ENCODE measurements at places on chromosomes 7 and 10. TPM values are rescaled to one million over a fixed set of nuclear protein-coding genes. Genes with fewer than 3 reads are reported as not detected.

DNA sequence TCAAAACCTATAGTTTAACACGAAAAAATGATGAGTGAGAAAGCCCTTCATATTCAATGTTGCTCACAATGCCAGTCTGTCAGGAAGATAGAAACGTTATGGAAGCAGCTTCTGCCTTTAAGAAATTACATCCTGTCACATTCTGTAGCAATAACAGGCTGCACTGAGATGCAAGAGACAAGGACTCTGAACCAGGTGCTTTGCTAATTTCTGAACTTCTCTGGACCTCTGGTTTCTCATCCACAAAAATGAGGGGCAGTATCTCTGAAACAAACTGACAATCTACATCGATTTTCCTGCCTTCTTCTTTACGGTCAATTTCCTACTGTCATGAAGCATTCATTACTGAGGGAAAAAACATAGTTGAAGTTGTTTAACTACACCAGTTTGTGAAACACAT is 234.0 kb downstream of the SNX13 start:
- H3K36me3 ChIP-seq = no peaks in the 10 kb centered on the region
- peaks cover 2% of the 10 kb centered on the region for H3K27me3 ChIP-seq
- H3K4me1 ChIP-seq = no peaks in the 10 kb centered on the region
- no peak overlapping the region for H3K27ac ChIP-seq
- no peak overlapping the region for H3K4me3 ChIP-seq

DNA sequence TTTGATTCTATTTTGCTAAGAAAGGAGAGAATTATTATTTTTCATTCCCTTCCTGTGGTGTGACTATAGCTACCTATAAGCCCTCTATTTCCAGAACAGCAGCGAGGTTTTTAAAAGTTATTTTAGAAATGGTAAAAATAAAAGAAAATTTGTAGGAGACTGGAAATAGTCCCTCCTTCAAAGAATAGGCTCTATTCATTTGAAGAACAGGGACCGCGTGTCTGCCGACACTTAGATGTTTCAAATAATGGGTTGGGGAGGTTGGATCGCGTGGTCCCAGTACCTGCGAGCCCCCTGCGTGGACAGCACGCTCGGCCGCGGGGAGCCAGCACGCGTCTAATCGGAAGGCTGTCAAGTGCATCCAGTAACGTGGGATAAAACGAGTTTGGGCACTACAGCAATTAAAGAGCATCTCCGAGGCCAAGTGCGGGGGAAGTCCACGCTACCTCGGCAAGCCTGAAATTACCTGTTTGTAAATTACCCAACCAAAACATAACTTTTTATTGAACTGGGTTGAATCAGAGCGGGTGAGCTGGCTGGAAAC is 1.0 kb downstream of the CACNA2D1 start:
- peaks cover 12% of the 10 kb centered on the region for H3K27me3 ChIP-seq
- no peak for DNase-seq
- no peak overlapping the region for H3K27ac ChIP-seq
- H3K4me3 ChIP-seq = peak overlapping the region; percentile 68
- peaks cover 16% of the 10 kb centered on the region for H3K4me1 ChIP-seq
- no peaks in the 10 kb centered on the region for H3K36me3 ChIP-seq

GRCh38 chr7:82289152-82289535 is 154.4 kb downstream of the CACNA2D1 start:
- no peaks in the 10 kb centered on the region for H3K4me1 ChIP-seq
- H3K4me3 ChIP-seq = no peak overlapping the region
- H3K36me3 ChIP-seq = no peaks in the 10 kb centered on the region
- DNase-seq = no peak

DNA sequence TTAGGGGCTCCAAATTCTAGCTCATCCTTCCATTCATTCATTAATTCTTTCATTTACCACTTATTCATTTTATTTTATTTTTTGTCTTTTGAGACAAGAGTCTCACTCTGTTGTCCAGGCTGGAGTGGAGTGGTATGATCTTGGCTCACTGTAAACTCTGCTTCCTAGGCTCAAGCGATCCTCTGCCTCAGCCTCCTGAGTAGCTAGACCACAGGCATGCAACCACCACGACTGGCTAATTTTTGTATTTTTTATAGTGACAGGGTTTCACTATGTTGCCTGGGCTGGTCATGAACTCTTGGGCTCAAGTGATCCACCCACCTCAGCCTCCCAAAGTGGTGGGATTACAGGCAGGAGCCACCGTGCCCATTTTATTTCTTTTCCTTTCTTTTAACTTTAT is 31.6 kb downstream of the FGF8 start:
- no peaks in the 10 kb centered on the region for H3K4me1 ChIP-seq
- H3K36me3 ChIP-seq = no peaks in the 10 kb centered on the region
- no peak overlapping the region for H3K27ac ChIP-seq
- DNase-seq = no peak
- no peak overlapping the region for H3K4me3 ChIP-seq

DNA sequence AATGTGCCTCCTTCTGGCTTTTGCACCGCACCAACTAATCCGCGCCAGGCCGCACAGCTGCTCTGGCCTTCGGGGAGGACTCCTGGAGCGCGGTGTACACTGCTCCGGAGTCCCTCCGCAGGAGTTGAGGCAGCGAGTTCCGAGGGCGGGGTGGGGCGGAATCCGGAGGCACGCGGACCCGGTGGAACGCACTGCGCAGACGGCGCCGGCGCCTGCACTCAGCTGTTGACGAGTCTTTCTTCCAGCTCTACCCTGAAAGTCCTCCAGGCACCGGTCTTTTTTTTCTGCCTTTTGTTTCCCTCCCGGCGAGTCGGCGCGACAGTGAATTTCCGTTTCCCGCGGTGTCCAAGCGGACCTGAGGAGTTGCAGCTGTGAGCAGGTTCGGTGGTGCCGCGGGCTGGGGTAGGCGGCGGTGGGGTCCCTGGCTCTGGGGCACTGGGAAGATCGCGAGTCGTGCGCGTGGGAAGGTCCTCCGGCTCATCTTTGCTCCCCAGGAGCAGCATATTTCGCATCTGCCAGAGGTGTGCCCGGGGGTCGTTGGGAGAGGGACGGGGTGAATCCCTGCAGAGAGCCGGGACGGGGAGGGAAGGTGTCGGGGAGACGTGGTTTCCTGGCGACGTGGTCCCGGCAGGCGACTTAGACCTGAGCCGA is 44.1 kb downstream of the SFTPD start:
- peaks cover under 1% of the 10 kb centered on the region for H3K4me1 ChIP-seq
- H3K27ac ChIP-seq = peak overlapping the region; percentile 81
- H3K4me3 ChIP-seq = peak overlapping the region; percentile 95
- no peak for DNase-seq
- no peaks in the 10 kb centered on the region for H3K27me3 ChIP-seq

GRCh38 chr7:47508389-47509380 is 73.2 kb downstream of the TNS3 start:
- peaks cover 31% of the 10 kb centered on the region for H3K4me1 ChIP-seq
- peak overlapping the region; percentile 67 for H3K27ac ChIP-seq
- H3K4me3 ChIP-seq = no peak overlapping the region
- no peak for DNase-seq

DNA sequence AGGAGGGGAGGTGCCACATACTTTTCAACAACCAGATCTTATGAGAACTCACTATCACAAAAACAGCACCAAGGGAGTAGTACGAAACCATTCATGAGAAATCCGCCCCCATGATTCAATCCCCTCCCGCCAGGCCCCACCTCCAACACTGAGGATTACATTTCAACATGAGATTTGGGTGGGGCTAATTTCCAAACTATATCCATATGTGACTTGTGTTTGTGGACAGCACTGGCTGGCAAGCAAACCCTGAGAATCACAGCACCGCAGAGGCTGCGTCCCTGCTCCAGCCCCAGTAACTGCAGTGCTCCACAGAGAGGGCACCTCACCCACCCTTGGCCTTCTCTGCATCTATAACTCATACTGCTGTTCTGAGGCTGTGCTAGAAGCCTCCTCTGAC is 211.2 kb upstream of the PODXL start:
- H3K36me3 ChIP-seq = no peaks in the 10 kb centered on the region
- H3K27me3 ChIP-seq = no peaks in the 10 kb centered on the region
- no peak for DNase-seq
- no peaks in the 10 kb centered on the region for H3K4me1 ChIP-seq

- no peak overlapping the region for H3K27ac ChIP-seq
- H3K36me3 ChIP-seq = no peaks in the 10 kb centered on the region
- no peaks in the 10 kb centered on the region for H3K4me1 ChIP-seq
- no peaks in the 10 kb centered on the region for H3K27me3 ChIP-seq
- DNase-seq = no peak
These were observed 109.7 kb downstream of the RAMP3 start for GRCh38 chr7:45267262-45267661.

GRCh38 chr10:116203661-116204060 is 69.3 kb downstream of the GFRA1 start:
- peaks cover 16% of the 10 kb centered on the region for H3K4me1 ChIP-seq
- no peak overlapping the region for H3K27ac ChIP-seq
- H3K27me3 ChIP-seq = no peaks in the 10 kb centered on the region
- no peak for DNase-seq
- H3K4me3 ChIP-seq = no peak overlapping the region

DNA sequence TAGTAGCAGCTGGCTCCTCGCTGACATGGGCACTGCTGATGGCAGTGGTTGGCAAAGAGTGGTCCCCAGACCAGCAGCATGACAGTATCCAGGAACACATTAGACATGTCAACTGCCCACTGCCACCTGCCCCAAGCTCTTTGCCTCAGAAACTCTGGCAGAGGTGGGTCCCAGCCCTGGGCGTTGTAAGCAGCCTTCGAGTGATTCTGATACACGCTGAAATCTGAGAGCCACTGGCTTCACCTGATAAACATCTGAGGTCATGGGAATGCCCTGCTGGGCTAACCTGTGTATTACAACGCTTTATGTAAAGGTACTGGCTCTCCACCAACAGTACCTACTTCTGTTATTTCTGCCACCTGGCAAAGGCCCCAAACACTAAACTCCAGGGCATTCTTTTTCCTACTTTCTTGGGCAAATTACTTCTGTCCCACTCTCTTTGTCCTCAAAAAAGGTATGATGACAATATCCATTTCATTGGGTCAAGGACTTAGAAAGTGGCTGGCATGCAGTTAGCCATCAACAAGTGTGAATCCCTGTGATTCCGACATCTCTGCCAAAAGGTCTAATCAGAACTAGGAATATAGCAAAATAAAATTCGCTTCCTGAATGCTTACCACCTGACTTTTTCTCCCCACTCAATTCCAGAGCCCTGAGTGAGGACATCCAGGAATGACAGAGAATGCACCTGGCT is 9.2 kb downstream of the SGMS1 start:
- H3K4me3 ChIP-seq = no peak overlapping the region
- peak overlapping the region; percentile 21 for H3K27ac ChIP-seq
- DNase-seq = no peak
- peaks cover 36% of the 10 kb centered on the region for H3K4me1 ChIP-seq
- H3K27me3 ChIP-seq = no peaks in the 10 kb centered on the region
- H3K36me3 ChIP-seq = no peaks in the 10 kb centered on the region

- H3K4me1 ChIP-seq = no peaks in the 10 kb centered on the region
- H3K4me3 ChIP-seq = no peak overlapping the region
- no peak overlapping the region for H3K27ac ChIP-seq
- DNase-seq = no peak
- no peaks in the 10 kb centered on the region for H3K27me3 ChIP-seq
- H3K36me3 ChIP-seq = peaks cover 3% of the 10 kb centered on the region
These were observed 126.7 kb downstream of the CPEB3 start for GRCh38 chr10:92164036-92164696.

GRCh38 chr10:101684782-101685181 is 10.2 kb downstream of the FBXW4 start:
- no peaks in the 10 kb centered on the region for H3K27me3 ChIP-seq
- DNase-seq = no peak
- H3K4me3 ChIP-seq = no peak overlapping the region

GRCh38 chr10:103853428-103854264 is 1.7 kb downstream of the SH3PXD2A start:
- peak overlapping the region; percentile 78 for H3K4me3 ChIP-seq
- H3K4me1 ChIP-seq = peaks cover 38% of the 10 kb centered on the region
- DNase-seq = no peak
- no peaks in the 10 kb centered on the region for H3K36me3 ChIP-seq
- H3K27ac ChIP-seq = peak overlapping the region; percentile 23

DNA sequence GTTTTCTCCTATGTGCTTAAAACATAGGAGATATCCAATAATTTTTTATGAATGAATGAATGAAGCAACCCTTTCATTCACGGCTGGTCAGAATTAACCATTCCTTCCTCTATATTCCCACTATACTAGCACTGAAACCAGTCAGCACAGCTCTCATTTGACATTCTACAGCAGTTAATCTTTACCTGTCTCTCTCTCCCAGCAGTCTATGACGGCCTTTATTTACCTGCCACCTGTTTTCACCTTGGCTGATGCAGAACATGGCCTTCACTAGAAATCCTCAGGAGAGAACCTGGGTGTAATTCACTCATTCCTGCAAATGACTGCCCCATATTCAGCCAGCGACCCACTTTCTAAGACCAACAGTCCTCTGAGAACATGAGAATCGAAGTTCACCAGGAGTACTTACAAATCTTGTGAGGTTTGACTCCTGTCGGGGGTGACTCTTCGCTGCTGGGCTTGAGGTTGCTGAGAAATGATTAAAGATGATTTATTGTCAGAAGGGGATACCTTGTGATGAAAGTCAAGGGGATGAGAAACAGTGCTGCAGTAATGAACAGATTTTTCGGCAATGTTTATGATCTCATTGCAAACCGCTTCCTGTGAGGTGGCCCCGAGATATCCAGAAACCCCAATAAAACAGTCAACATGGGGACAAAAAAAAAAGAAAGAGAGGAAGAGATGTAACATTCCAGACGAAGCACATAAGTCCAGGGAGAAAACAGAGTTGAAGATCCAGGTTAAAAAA is 30.9 kb upstream of the PDLIM1 start:
- no peak for DNase-seq
- peaks cover 21% of the 10 kb centered on the region for H3K36me3 ChIP-seq
- no peak overlapping the region for H3K4me3 ChIP-seq
- no peak overlapping the region for H3K27ac ChIP-seq
- H3K4me1 ChIP-seq = peaks cover 3% of the 10 kb centered on the region

- no peak for DNase-seq
- no peaks in the 10 kb centered on the region for H3K27me3 ChIP-seq
- no peak overlapping the region for H3K27ac ChIP-seq
- no peak overlapping the region for H3K4me3 ChIP-seq
- H3K4me1 ChIP-seq = peaks cover under 1% of the 10 kb centered on the region
- no peaks in the 10 kb centered on the region for H3K36me3 ChIP-seq
These were observed 173.3 kb downstream of the RNLS start for GRCh38 chr10:88409824-88410223.

- H3K27ac ChIP-seq = no peak overlapping the region
- H3K4me3 ChIP-seq = no peak overlapping the region
- no peaks in the 10 kb centered on the region for H3K27me3 ChIP-seq
- no peaks in the 10 kb centered on the region for H3K4me1 ChIP-seq
These were observed 283.6 kb downstream of the ADRA2A start for GRCh38 chr10:111360260-111360925.

Gene SLC13A1
- total RNA-seq = not detected

Gene SLC26A4
- total RNA-seq = 0.19 TPM

Gene BEND7
- total RNA-seq = 10.1 TPM

Gene CCL24
- total RNA-seq = 0.47 TPM

Gene WDR86
- 0.75 TPM for total RNA-seq

Gene LMBR1
- 22.9 TPM for total RNA-seq

Gene ADAM12
- total RNA-seq = 0.25 TPM

Gene IFIT1B
- not detected for total RNA-seq
